ENCODE measurements at places on chromosomes 1 and 21. TPM values are rescaled to one million over a fixed set of nuclear protein-coding genes. Genes with fewer than 3 reads are reported as not detected.
A peak's percentile ranks its signal among the peaks of the same experiment; 100 is the strongest.

- DNase-seq = no peak
Measured at GRCh38 chr1:212669600-212669999, 30.0 kb downstream of the BATF3 start.

- DNase-seq = peak; percentile 53
Measured at GRCh38 chr1:174976436-174977108, 23.2 kb upstream of the CACYBP start.

DNA sequence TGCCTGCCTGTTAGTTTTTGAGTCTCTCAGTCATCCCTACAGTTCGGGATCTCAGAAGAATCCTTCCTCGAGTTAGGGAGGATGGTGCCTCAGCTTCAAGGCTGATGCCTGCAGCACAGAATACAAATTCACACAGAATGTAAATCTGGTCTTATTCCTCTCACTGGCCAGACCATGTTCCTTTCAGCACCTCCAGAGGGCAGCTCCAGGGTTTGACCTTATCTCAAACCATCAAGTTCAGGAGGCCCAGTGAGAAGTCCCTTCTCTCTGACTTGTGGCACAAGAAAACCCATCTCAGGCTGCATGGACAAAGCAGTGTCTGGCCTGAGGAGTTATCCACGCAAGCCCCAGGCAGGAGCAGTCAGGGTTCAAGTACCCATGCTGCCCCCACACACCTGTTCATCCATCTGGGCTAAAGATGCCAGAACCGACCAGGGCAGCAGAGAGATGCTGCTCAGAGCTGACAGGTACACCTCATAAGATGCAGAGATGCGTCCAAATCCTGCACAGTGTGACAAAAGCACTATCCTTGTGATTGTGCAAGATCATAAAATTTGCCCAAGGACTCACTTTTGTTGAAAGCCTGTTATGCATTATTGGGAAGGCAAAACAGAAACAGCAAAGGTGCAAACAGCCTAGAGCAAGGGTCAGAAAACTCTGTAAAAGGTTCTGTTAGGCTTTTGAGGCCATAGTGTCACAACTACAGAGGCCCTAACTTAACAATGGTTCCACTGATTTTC, 49.8 kb downstream of the BCAR3 start:
- DNase-seq = no peak

DNA sequence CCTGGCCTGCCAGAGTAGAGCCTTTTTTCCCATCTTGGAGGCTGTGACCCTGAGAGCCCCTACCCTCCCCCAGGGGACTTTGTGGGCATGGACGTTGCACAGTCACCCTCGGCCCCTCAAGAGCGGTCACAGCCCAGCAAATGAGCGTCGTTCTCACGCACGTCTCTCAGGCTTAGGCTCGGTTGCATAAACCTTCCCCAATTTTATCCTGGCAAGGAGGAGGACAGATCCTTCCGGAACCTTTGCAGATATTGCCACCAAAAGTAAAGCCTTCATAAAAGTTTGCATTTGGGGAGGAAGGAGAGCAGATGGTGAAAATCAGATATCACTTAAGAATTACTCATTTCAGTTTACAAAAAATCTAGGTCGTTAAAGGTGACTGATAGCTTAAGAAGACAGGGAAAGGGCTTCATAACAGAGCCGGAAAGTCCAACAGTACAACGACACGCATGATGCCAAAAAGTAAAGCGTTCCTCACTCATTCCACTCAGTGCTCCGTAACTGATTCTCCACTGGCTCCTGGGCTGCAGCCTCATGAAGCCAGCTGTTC, 29.3 kb downstream of the PDE9A start:
- no peak for DNase-seq

GRCh38 chr1:167333124-167333523, 112.4 kb downstream of the POU2F1 start:
- no peak for DNase-seq

GRCh38 chr1:184354719-184355118, 32.1 kb upstream of the C1orf21 start:
- DNase-seq = no peak

- DNase-seq = no peak
Measured at GRCh38 chr1:180816132-180816531, 96.6 kb upstream of the KIAA1614 start.

DNA sequence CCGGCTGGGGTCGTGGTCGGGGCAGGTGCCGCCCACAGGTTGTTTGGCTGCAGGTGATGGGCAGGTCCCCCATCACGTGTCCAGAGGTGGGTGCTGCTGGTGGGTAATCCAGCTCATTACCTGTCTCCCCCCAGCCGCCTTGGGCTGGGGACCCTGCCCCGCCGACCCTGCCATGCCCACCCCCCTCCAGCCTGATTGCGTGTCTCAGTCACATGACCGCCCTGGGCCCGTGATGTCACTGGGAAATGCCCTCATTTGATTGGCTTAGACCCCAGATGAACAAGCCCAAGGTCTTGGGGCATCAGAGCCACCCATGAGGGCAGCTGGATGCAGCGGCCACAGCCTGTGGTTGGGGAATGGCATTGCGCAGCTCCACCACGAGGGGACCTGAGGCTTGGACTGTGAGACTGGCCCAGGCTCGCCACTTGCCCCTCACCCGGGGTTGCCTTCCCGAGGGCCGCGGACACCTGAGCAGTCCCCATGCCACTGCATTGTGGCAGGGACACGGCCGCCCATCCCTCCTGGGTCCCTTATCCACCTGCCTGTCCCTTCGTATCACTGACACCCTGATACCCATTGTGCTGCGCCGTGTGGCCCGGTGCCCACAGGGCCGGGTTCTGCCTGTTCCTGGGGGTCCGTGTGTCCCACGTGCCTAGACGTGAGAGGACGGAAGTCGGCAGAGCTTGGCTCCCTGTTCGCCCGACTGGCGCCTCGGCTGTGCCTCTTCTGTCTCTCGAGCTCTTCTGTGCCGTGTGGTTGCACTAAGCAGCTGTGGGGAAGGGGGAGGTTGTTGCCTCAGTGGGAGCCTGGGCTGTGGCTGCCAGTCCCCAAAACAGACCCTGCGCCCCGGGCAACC, 68.0 kb downstream of the FAAP20 start:
- no peak for DNase-seq

- DNase-seq = no peak
Measured at GRCh38 chr21:45404730-45405270, at the start of gene COL18A1. Gene COL18A1, plus strand, starts transcription at chr21:45405165. Its CDS starts 66 bp downstream, at chr21:45405231.

Gene SV2A
- 27.7 TPM for total RNA-seq

DNA sequence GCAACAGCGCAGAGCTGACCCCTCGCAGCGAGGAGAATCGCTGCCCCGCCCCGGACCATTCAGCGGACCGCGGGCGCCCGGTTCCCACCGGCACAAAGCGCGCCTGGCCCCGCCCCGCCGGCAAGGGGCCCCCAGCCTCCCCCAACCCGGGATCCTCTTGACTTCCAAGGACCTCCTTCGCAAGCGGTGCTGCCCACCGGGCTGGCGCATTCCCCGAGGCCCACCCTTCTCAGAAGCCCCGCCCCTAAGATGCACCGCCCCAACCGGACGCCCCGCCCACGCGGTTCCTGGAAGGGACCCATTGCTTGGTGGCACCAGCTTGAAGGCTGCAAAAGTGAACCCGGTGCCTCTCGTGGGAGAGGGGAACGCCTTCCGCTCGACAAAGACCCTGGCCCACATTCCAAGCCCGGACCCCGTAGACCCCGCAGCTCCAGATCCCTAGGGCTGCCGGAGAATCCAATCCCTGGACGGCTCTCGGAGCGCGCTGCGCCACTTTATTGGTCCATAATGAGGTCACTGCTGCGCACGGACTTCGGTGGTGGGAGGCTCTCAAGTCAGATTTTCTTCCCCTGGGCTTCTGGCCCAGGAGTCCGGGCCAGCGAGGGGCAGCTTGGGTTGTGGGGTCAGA, 2.0 kb downstream of the HES3 start:
- DNase-seq = no peak

- no peak for DNase-seq
Measured at GRCh38 chr1:38005195-38006007, at the start of gene FHL3. Gene FHL3, minus strand, starts transcription at chr1:38005514. Its CDS starts 6,102 bp downstream, at chr1:37999412.

Gene FAM163A
- not detected for total RNA-seq

Gene RLF
- 9.0 TPM for total RNA-seq

- no peak for DNase-seq
Measured at GRCh38 chr1:160092366-160093068, 5.9 kb downstream of the IGSF8 start.

GRCh38 chr1:98398649-98399048, 262.9 kb upstream of the SNX7 start:
- DNase-seq = no peak

GRCh38 chr1:14923727-14924452, 229.7 kb upstream of the TMEM51 start:
- DNase-seq = no peak

DNA sequence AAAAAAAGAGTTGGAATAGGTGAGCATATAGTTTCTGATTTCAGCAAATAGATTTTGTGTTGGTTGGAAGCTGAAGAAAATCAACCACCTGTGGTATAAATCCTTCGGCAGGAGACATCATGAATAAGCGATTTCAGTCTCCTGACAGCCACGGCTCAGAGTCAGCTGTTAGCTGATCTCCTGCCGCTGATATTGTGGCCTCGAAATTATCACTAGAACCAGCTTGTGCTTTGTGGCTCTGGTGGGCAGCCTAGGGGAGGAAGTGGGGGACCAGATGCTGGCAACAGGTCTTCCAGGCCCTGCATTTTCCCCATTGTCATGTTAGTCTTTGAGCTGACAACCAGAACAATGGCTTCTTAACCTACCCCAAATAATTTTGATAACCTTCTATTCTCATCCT, 842 bp upstream of the GCSAML start:
- DNase-seq = no peak

Gene FAM177B
- not detected for total RNA-seq

GRCh38 chr1:30902593-30903290, 5.8 kb downstream of the SDC3 start:
- no peak for DNase-seq

Gene TARS2
- 30.4 TPM for total RNA-seq

Gene S100A7
- not detected for total RNA-seq

DNA sequence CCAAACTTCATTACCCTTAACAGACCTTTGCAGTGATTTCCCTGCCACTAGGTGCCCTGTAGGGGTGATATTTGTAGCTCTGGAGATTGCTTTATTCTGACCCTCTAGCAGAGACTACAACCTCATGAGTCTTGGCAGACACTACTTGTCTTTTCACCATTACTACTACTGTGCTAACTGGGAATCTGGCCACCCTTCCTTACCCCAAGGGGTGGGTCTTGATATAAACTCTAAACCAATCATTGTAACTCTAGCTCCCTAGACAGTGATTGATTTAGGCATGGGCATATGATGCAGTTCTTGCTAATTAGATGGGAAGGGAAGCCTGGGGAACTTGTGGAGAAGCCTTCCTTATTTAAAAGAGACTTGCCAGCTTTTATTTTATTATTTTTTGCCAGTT, 3.9 kb downstream of the KPNA6 start:
- DNase-seq = no peak

Gene IL12RB2
- total RNA-seq = not detected

Gene PTPN7
- total RNA-seq = not detected

Gene TMPRSS15
- 0.07 TPM for total RNA-seq

- no peak for DNase-seq
Measured at GRCh38 chr1:181187337-181188126, 99.0 kb downstream of the IER5 start.

DNA sequence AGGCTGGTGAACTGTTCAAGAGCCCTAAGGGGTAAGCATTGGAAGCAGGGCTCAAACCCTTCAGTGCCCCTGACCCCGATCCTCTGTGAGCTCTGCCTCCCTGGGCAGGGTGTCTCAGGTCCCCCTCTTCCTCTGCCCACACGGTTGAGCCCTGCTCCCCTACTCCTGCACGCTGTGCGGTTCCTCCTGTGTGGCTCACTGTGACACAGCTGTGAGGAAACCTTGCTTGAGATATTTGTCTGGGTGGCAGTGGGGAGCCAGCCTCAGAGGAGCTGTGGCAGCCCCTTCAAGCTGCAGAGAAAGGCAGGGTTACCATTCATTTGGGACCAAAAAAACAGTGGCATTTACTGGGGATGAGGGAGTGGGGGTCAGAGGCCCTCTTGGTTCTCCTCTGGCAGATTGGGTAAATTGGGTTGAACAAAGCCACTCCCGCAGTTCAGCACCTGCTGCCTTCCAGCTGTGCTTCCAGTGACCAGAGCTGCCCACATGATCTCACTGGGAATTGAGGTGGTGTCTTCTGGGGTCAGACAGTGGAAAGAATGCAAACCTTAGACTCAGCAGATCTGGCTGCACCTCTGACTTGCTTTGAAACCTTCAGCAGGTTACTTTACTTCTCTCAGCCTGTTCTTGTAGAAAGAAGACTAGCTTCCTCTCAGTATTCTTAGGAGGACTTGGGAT, 60.6 kb upstream of the CD1D start:
- DNase-seq = no peak

Gene C21orf58
- 11.5 TPM for total RNA-seq

DNA sequence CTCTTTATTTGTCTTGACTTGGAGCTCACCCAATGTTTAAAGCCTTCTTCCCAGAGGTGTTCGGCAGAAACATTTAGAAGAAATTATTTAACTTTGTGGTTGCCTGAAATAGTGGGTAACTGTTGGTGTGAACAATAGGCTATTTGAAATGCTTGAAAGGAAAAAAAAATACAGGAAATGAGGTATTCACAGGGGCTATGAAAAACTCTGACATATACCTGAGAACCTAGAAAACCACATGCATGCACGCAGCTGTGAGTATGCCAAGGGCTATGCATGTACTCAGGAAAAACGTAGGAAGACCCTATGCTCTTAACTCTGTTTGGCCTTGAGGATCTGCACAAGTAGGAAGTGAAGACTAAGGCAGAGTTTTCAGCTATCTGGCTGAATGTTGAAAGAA, 16.4 kb upstream of the RNF186 start:
- DNase-seq = peak; percentile 66

- no peak for DNase-seq
Measured at GRCh38 chr1:232225336-232226131, 404.4 kb downstream of the SIPA1L2 start.

Gene RCAN1
- total RNA-seq = 16.8 TPM

GRCh38 chr1:193471981-193472380, 285.6 kb upstream of the B3GALT2 start:
- DNase-seq = peak; percentile 59

- DNase-seq = no peak
Measured at GRCh38 chr1:37153116-37154100, 119.1 kb upstream of the GRIK3 start.

DNA sequence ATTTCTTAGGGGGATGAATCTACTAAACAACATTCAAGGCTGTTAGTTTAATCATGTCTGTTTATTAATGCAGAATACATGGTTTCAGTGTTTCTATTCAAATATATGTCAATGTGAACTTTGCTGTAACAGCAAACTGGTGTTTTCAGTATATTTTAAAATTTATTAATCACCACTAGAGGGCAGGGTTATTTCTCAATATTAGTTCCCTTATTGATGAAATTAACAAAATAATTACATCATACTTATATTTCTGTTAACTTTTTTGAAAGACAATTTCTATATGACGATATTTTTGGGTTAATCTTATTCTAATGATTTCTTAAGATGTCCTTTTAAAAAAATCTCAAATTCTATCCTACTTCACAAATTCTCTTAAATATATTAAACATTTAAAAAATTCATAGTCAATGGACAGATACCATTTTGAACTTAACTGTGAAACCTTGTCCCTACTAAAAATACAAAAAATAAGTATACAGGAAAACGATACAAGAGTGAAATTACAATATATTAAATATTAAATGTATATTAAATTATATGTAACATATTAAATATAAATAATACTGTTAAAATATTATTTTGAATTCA, 1034.1 kb upstream of the PRMT6 start:
- DNase-seq = no peak

GRCh38 chr1:39711966-39712340, 20.7 kb upstream of the HPCAL4 start:
- no peak for DNase-seq
